ENCODE measurements at places on chromosomes 5 and 9.

- DNase-seq, result no peak
These were observed 100.5 kb upstream of the PRRC1 start for GRCh38 chr5:127416906-127417305.

DNA sequence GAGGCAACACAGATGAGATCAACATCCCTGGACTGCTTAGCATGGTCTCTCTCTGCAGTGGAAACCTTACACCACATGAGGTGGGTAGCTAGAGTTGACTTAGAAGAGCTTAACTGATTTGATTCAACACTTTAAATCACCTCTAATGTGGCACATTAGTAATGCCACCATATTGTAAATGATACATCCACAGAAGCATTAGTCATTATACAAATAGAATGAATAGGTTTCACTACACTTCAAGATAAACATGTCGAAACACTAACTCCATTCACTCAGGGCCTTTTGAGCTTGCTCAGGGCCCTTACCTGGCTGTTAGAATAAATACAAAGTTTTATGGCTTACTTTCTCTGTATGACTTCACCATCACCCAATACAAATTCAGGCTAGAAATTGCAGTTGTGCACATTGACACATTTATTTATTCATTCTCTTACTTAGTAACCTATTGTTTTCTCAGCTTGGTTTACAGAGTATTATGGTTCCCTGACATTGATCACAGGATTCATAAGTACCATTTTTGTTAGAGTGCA, 9.3 kb upstream of the SMAD5 start:
- no peak for DNase-seq

- DNase-seq, result no peak
These were observed 50.4 kb upstream of the CKMT2 start for GRCh38 chr5:81182396-81183390.

- no peak for DNase-seq
These were observed 46.3 kb upstream of the TDRD7 start for GRCh38 chr9:97365634-97366033.

GRCh38 chr5:80955082-80955590, 5.0 kb upstream of the RASGRF2 start:
- DNase-seq, result no peak

DNA sequence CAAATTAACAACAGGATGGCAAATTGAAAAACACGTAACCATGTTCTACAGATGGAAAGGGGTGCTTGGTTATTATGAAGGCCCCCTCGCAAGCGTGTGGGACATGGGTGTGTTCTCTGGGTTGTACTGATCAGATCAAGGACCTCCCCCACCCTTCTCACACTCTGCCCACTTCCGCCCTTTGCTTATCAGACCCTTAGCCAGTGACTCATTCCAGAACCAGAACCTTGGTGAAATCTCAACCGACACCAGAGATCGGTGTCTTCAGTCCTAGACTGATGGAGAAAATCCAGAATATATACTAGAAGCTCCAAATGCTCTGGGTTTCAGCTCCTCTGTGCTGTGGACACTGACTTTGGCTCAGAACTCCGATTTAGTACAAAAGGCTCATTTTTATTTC, 64.9 kb downstream of the PTTG1 start:
- DNase-seq, result no peak

- DNase-seq, result no peak
These were observed 231.7 kb downstream of the CTNND2 start for GRCh38 chr5:11672385-11673085.

- DNase-seq, result no peak
These were observed 101.9 kb downstream of the LNPEP start for GRCh38 chr5:97037819-97038218.

GRCh38 chr5:146051678-146052077, 53.7 kb downstream of the PLAC8L1 start:
- no peak for DNase-seq
